ENCODE measurements at places on chromosomes 7 and 10.
A peak's percentile ranks its signal among the peaks of the same experiment; 100 is the strongest.

DNA sequence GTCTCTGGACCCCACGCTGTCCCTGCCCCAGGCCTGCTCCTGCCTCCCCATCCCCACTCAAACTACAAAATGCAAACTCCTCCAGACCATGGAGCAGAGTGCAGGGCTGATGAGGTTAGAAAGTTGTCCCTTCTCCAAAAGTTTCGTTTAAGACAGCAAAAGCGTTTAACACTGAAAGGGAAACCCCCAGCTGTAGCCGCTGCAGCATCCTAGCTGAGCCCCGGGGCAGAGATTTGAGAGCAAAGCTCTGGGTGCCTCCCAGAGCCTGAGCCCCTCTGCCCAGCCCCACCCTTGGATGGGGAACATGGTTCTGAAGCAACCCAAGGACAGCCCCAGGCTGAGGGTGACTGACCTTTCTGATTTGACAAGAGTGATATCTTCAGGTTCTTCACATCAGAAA lies 52.8 kb upstream of the ENO4 start:
- no peak for DNase-seq

- DNase-seq = no peak
Observed at GRCh38 chr10:69974551-69975155, 78.0 kb upstream of the MACROH2A2 start.

GRCh38 chr7:66627881-66628360 lies 760 bp upstream of the KCTD7 start:
- DNase-seq = no peak

GRCh38 chr10:24680647-24681524 lies 42.8 kb downstream of the ARHGAP21 start:
- DNase-seq = no peak

DNA sequence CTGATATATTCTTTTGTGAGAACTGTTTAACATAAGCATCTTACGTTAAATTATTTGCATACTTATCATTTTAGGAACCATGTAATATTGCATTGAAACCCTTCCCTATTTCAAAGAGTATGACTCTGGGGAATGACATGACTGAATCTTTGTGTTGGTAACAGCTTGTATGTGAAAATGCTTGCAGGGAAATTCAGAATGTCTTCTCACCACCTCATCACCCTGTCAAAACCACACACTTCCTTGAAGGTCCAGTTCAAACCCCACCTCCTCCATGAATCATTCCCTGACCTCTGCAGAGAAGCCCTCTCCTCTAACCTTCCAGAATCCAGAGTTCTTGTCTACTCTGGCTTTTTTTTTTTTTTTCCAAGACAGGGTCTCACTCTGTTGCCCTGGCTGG lies 26.3 kb upstream of the NKX2-3 start:
- no peak for DNase-seq

GRCh38 chr10:36506697-36507496 lies 618.5 kb upstream of the ANKRD30A start:
- no peak for DNase-seq

- DNase-seq = no peak
Observed at GRCh38 chr10:37496061-37496460, 361.3 kb downstream of the ZNF248 start.

- no peak for DNase-seq
Observed at GRCh38 chr10:10977978-10978377, 39.7 kb upstream of the CELF2 start.

GRCh38 chr10:124470544-124471434 lies 9.2 kb downstream of the LHPP start:
- DNase-seq = no peak

DNA sequence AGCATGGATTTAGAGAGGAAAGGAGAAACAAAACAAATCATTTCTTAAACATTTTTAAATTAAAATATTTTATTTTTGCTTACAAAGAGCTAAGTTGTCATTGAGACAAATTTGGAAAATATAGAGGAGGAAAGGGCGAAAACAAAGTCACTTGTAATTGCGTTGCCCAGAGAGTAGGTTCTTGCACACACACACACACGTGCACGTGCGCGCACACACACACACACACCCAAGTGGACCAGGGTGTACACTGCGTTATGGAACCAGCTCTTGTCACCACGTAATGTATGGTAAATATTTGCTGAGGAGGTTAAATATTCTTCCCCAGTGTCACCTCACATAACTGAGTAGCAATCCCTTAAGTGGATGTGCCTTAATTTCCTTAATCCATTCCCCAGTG lies 21.6 kb downstream of the SHH start:
- DNase-seq = no peak

GRCh38 chr10:90561666-90562065 lies 296.2 kb downstream of the HTR7 start:
- no peak for DNase-seq

GRCh38 chr7:7438851-7439250 lies 96.8 kb downstream of the COL28A1 start:
- no peak for DNase-seq

DNA sequence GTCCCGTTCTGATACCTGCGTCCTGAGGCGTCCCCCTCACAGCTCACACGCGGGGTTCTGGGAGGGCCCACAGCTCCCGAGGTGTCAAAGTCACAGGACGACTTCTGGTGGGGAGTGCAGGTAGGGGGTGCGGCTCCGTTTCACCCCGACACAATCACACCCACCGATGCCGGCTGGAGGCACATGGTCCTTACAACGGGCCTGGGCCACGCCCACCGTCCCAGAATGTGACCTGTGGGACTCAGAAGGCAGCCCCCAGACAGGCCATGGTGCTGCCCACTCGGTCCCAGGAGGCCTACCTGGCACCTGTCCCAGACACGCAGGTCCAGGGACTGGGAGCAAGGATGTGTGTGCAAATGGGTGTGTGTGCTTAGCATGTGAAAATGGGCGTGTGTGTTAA lies 86.0 kb downstream of the UNCX start:
- no peak for DNase-seq

DNA sequence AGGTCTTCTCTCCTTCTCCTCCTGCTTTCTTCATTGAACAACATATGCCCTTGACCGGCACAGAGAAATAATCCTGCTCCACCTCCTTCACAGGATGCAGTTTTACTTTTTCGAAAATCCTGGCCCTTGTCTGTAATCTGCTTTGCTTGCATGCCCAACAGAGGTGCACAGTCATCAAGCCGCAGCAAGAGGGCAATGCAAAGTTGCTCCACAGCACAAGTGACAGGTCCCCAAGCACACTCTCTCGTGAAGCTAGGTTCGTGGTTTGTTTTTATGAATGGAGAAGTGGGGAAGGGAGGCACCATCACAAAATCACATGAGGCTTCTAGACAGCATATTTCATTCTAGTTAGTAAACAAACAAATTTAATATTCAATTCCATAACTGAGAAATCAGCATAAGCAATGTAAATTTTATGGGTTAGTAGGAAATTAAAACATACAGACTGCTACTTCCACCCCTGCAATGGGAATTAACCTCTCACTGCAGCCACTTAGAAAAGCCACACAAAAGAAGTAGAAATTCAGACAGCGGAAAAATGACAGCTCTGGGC lies 178.8 kb downstream of the TPK1 start:
- DNase-seq = no peak

GRCh38 chr7:133491201-133491691 lies 238.4 kb downstream of the EXOC4 start:
- DNase-seq = no peak

- no peak for DNase-seq
Observed at GRCh38 chr10:112244197-112244596, 39.0 kb upstream of the TECTB start.

- DNase-seq = peak; percentile 93
Observed at GRCh38 chr10:13160934-13161856, at the start of gene MCM10. Gene MCM10, plus strand, starts transcription at chr10:13161558. Its CDS starts 2,645 bp downstream, at chr10:13164203.

DNA sequence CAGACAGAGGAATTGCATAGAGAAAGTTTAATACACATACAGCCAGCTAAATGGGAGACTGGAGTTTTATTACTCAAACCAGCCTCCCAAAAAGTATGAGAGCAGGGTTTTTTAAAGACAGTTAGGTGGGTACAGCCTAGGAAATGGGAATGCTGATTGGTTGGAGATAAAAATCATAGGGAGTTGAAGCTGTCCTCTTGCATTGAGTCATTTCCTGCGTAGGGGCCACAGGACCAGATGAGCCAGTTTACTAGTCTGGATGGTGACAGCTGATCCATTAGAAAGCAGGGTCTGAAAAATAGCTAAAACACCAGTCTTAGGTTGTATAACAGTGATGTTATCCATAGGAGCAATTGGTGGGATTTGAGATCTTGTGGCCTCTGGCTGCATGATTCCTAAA lies 76.1 kb upstream of the POM121L12 start:
- no peak for DNase-seq

DNA sequence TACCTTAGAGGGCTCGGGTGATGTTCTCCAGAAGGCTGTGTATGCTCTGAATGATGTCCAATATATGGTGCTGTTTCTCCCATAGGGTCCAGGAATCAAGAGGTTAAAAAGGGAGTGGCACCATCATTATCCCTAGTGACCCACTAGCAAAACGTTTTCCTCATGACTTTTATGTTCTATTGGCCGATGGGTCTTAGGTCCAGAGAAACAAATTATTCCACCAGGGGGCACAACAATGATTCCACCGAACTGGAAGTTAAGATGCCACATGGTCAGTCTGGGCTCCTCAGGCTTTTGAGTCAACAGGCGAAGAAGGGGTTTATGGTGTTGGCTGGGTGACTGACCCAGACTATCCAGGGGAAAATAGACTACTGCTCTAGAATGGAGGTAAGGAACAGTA lies 256.1 kb downstream of the COBL start:
- no peak for DNase-seq

GRCh38 chr10:96670786-96671185 lies 49.5 kb downstream of the PIK3AP1 start:
- DNase-seq = no peak

DNA sequence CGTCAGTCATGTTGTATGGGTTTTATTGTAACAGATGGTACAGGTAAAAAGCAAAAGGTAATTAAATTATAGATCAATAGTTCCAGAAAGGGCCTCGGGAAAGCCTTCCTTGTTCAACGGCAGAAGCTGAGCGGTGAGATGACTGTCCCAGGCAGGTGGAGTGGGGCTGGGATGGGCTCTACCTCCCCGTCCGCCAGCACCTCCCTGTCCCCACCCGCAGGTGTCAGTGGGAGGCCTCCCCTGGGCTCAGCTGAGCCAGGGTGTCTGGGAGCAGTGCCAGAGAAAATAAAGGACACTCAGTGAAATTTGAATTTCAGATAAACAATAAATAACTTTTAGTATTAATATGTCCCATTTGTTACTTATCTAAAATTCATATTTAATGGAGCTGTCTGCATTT lies 58.9 kb downstream of the CLRN3 start:
- DNase-seq = no peak

DNA sequence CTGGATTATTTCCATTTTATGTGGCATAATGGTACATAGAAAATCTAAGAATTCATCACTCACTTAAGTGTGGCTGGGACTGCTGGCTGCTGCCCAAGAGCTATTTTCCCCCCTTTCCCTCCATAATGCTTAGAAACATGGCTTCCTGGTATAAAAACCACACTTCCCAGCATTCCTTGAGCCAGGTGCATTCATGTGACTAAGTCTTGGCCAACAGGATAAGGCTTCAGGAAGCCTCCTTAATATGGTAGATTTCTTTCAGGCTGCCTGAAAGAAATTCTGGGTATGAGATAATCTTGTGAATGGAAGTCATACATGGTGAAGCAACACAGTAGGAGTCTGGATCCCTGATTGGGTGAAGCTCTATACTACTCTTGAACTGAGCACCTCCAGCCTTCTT lies 178.0 kb downstream of the JAZF1 start:
- no peak for DNase-seq

Measured in CMK (cell line).